ENCODE measurements at places on chromosomes 16 and 17. TPM values are rescaled to one million over a fixed set of nuclear protein-coding genes. Genes with fewer than 3 reads are reported as not detected.

DNA sequence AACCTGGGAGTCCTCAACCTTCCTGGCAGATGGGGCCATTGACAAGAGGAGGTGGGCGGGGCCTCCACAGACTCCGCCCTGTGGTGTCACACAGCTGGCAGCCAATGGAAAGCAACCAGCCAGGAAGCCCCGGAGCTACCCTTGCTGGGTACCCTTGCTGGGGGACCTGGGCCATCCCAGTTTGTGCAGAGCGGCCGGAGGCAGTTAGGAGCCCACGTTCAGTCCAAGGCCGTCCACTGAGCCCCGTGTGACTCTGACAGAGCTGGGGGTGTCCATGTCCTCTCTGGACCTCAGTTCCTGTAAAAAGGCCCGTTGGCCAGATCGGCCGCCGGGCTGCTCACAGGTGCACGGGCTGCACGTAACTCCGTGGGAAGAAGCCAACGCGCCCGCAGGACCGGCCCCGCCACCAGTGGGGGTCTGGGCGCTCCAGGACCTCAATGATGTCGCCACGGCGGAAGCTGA is 17.1 kb upstream of the FAM83G start:
- no peak overlapping the region for H3K4me3 ChIP-seq
- H3K27me3 ChIP-seq = peaks cover 3% of the 10 kb centered on the region
- no peak overlapping the region for H3K27ac ChIP-seq
- DNase-seq = no peak

DNA sequence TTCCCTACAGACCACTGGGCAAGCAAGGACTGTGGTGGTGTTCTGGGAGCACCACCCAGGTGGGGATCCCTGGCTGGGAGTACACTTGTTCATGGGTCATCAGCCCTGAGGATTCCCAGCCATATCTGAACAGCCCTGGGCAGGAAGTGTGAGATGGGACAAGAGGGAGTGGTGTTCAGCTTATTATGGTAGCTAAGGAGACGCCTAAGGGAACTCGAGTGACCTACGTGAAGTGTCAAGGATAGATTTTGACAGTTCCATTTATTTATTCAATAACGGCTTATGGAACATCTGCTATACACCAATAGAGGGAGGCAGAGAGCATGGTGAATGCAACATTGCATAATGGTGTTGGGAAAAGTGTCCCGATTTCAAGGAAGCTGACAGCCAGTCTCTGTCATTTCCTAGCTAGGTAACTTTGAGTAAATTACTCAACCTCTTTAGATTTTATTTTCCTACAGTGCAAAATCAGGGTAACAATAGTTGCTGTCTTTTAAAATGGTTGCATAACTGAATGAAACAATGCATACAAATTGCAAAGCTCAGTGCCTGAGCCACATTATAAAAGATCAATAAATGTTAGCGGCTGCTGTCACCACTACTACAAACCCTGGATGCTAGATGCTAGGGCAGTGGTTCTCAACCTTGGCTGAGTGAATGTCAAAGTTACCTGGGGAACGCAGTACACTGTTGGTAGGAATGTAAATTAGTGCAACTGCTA is 534.1 kb downstream of the GRIN2A start:
- H3K27me3 ChIP-seq = no peaks in the 10 kb centered on the region
- no peaks in the 10 kb centered on the region for H3K4me1 ChIP-seq
- no peak overlapping the region for H3K4me3 ChIP-seq
- H3K27ac ChIP-seq = no peak overlapping the region

DNA sequence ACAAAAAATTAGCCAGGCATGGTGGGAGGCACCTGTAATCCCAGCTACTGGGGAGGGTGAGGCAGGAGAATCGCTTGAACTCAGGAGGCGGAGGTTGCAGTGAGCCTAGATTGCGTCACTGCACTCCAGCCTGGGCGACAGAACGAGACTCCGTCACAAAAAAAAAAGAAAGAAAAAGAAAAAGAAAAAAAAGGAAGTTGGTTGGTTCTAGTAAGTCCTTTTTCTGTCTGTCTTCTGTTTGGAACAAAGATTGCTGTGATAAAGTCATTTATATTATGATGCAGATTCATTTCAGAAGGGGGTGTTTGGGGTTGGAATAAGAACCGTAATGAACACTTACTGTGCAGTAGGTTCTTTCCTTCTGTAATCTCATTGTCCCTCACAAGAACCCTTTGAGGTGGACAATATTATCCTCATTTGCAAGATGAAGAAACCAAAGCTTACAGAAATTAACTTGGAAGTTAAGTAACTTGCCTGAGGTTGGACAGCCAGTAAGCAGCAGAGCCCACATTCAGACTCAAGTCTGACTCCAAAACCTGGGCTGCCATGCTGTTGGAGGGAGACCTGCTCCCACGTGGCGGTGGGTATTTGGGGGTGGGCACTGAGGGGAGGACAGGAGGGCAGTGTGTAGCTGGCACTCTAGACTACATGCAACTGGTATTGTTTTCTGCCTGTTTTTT is 10.3 kb downstream of the MINK1 start:
- H3K27ac ChIP-seq = no peak overlapping the region
- H3K27me3 ChIP-seq = no peaks in the 10 kb centered on the region
- H3K4me3 ChIP-seq = no peak overlapping the region
- no peak for DNase-seq

PROCA1 gene
- 1.1 TPM for total RNA-seq

GRCh38 chr17:50653738-50654137 is 19.1 kb downstream of the ABCC3 start:
- H3K4me3 ChIP-seq = no peak overlapping the region
- no peak overlapping the region for H3K27ac ChIP-seq
- H3K27me3 ChIP-seq = no peaks in the 10 kb centered on the region
- H3K36me3 ChIP-seq = no peaks in the 10 kb centered on the region
- no peaks in the 10 kb centered on the region for H3K4me1 ChIP-seq

BMERB1 gene
- 86.4 TPM for total RNA-seq

DNA sequence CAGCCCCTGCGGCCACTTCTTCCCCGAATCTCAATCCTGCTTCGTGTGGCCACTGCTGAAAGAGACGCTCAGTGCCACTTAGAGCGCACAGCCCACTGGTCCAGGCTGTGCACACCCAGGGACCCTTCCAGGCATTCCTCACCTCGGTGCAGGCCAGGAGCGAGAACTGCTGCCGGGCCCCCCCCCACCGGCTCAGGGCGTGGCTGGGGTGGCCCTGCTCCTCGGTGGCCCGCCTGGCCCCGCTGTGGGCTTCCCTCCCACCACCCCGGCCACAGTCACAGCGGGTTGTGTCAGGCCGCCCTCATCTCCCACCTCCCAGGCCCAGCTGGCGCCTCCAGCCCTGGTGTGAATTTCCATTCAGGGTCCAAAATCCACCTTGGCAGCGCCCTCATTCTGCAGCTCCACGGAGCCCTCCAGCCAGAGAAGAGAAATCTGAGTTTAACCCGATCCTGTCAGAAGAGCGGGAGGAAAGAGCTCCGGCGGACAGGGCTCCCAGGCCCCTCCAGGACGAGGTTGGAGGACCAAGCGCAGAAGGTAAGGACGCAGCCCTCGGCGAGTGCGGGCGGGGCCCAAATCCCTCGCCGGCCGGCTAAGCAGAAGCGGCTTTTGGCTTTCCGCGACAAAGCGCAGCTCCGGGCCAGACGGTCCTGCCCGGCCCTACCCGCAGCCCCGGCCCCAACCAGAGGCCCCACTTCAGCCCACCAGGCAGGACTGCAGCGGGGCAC is 12.0 kb downstream of the TBC1D16 start:
- no peaks in the 10 kb centered on the region for H3K4me1 ChIP-seq
- no peaks in the 10 kb centered on the region for H3K27me3 ChIP-seq
- no peak overlapping the region for H3K27ac ChIP-seq
- H3K4me3 ChIP-seq = no peak overlapping the region

DNA sequence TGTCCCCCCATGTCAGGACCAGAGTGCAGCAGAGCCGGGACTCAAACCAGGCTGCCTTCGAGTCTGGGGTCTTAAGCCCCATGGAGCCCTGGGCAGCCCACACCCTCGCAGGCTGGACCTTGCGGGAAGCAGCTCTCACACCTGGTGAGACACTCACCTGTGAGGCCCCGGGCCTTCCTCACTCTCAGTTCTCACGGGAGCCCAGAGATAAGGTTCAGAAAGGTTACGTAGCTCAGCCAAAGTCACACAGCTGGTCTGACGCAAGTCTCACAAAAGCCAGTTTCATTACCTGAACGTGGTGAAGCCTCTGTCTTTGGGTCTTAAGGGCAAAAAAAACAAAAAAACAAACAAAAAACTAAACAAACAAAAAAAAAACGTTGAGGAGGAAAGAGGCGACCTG is 32.8 kb upstream of the SSTR5 start:
- peaks cover 48% of the 10 kb centered on the region for H3K27me3 ChIP-seq
- peaks cover 4% of the 10 kb centered on the region for H3K4me1 ChIP-seq
- no peak overlapping the region for H3K27ac ChIP-seq

- no peak for DNase-seq
- H3K27ac ChIP-seq = peak overlapping the region; percentile 96
- peaks cover 12% of the 10 kb centered on the region for H3K27me3 ChIP-seq
- H3K4me3 ChIP-seq = no peak overlapping the region
Measured at GRCh38 chr16:54926166-54926838, 4.4 kb upstream of the IRX5 start.

- peaks cover 15% of the 10 kb centered on the region for H3K4me1 ChIP-seq
- H3K4me3 ChIP-seq = no peak overlapping the region
- H3K36me3 ChIP-seq = no peaks in the 10 kb centered on the region
- H3K27me3 ChIP-seq = no peaks in the 10 kb centered on the region
- no peak for DNase-seq
Measured at GRCh38 chr16:30060836-30061554, 4.6 kb upstream of the ALDOA start.

DNA sequence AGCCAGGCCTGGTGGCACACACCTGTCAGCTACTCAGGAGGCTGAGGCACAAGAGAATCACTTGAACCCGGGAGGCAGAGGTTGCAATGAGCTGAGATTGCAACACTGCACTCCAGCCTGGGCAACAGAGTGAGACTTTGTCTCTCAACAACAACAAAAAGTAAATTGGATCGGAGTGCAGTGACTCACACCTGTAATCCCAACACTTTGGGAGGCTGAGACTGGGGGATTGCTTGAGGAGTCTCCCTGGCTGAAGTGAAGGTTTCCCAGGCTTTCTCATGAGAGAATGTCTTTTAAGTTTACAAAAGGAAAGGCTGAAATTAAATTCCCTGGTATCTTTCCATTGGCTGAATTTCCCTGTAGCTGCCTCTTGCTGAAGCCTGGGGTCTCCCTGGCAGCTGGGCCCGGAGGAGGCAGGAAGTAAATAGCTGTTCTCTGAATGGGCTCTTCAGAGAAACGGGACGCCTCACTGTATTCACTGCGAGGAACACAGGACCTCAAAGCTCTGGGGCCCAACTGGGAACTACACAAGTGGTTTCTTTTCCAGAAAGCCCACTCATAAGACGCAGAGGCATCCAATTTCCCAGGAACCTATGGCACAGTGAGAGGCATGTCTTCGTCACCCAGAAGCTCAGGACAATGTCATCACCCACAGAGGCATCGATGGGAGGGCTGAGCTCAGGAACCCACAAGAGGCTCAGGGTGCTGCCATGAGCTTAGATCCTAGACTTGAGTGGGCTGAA is 77.4 kb upstream of the SMURF2 start:
- H3K27ac ChIP-seq = peak overlapping the region; percentile 4
- H3K27me3 ChIP-seq = no peaks in the 10 kb centered on the region
- H3K4me3 ChIP-seq = no peak overlapping the region
- H3K36me3 ChIP-seq = no peaks in the 10 kb centered on the region

Measured in heart right ventricle (tissue), 16 donors.